Cardiac septum (tissue), 1 donor: ENCODE measurements at places on chromosomes 11 and 22.
A peak's percentile ranks its signal among the peaks of the same experiment; 100 is the strongest.

DNA sequence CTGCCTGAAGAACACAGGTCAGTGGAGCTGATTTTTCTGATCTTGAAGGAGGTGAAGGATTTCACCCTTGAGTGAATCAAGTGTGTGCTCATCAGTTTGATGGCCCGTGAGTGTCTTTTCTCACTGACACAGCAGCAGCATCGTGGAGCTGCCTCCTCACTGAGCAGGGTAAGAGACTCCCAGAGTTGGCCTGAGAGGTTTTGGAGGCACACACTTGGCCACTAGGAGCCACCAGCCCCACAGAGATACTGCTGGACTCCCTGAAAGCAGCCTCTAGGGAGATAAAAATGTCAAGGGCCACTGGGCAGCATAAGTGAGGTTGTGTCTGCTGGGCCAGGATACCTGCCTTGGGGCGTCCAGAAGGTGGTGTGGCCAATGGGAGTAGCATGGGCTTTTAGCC, 245.4 kb downstream of the GRIK4 start:
- no peak for DNase-seq

- DNase-seq, result no peak
Observed at GRCh38 chr11:9141186-9141585, 49.8 kb upstream of the SCUBE2 start.

GRCh38 chr11:95877291-95877690, 46.6 kb downstream of the MTMR2 start:
- DNase-seq, result no peak

DNA sequence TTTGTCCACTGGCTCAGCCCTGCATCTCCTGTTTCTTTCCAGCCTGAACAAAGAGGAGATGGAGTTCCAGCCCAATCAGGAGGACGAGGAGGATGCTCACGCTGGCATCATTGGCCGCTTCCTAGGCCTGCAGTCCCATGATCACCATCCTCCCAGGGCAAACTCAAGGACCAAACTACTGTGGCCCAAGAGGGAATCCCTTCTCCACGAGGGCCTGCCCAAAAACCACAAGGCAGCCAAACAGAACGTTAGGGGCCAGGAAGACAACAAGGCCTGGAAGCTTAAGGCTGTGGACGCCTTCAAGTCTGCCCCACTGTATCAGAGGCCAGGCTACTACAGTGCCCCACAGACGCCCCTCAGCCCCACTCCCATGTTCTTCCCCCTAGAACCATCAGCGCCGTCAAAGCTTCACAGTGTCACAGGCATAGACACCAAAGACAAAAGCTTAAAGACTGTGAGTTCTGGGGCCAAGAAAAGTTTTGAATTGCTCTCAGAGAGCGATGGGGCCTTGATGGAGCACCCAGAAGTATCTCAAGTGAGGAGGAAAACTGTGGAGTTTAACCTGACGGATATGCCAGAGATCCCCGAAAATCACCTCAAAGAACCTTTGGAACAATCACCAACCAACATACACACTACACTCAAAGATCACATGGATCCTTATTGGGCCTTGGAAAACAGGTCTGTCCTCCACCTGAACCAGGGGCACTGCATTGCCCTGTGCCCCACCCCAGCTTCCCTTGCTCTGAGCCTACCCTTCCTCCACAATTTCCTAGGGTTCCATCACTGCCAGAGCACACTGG, 5.0 kb downstream of the FTH1 start:
- DNase-seq, result no peak

GRCh38 chr22:49012712-49013395, 814.8 kb downstream of the BRD1 start:
- peak; percentile 22 for DNase-seq

DNA sequence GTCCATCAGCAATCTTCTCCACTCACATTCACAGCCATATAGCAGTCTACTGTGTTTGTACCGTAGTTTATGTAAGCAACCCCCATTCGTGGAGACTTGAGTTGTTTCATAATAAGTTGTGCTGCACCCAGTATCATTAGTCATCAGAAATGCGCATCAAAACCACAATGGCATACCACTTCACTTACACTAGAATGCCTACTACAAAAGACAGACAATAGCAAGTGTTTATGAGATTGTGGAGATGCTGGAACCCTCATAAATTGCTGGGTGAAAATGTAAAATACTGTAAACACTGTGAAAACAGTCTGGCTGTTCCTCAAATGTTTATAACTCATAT, 133.3 kb downstream of the ATXN10 start:
- no peak for DNase-seq

- DNase-seq, result no peak
Observed at GRCh38 chr11:45876401-45876800, 9.1 kb upstream of the MAPK8IP1 start.

- DNase-seq, result no peak
Observed at GRCh38 chr22:38107692-38108515, 2.6 kb downstream of the BAIAP2L2 start.

DNA sequence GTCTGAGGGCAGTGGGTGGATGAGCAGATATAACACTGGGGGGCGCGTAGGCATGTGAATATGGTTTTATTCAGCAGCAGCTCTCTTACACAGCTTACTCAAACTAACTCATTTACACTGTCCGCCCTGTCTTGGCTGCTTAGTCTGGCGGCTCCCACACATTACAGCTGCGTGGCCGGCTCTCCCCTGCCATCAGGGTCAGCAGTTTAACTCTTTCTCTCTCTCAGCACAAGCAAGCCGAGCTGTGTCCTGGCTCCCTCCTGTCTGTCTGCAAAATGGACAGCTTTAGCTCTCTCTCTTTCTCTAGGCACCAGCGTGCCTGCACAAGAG, 1310.1 kb upstream of the RAG2 start:
- DNase-seq, result no peak

- DNase-seq, result no peak
Observed at GRCh38 chr22:25546751-25547150, 17.7 kb upstream of the GRK3 start.

- no peak for DNase-seq
Observed at GRCh38 chr22:44963832-44964721, 45.7 kb downstream of the PHF21B start.

DNA sequence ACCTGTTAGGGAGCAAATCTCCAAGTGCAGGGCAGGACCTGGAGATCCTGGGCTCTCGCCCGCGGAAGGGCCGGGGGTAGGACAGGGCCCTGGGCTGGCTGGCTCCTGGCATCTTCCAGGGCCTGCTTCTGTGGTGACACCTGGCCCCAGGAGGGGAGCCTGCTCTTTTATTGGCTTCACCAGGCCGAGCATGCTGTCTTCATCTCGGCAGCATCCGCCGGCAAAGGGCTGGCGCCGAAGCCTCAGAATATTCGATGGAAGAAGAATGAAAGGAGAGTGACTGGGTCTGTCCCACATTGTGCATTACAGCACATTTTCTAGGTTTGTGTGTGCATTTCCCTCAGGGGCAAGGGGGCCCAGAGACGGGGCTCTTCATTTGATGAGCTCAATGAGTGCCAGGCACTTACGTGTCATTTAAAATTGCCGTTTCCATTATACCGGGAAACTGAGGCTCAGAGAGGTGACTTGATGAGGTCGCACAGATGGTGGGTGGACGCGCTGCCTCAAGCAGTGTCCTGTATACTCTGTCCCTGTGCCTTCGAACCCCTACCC, 70.0 kb downstream of the RBX1 start:
- DNase-seq, result no peak

DNA sequence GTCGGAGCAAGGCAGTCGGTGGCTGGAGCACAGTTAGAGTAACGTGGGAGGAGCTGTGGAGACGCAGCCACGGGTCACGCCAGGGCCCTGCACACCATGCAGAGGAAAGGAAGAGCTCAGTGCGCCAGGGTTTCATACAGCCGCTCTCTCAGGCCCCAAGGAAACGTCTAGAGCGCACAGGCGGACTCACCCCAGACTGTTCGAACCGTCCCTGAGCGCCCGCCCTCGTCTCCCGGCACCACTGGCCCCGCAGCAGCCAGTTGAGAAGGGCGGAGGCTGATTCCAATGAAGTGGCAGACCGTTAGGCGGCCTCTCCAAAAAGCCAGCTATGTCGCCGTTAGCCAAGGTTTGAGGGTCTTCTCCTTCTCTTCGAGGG, 483 bp upstream of the HYLS1 start:
- DNase-seq, result no peak

DNA sequence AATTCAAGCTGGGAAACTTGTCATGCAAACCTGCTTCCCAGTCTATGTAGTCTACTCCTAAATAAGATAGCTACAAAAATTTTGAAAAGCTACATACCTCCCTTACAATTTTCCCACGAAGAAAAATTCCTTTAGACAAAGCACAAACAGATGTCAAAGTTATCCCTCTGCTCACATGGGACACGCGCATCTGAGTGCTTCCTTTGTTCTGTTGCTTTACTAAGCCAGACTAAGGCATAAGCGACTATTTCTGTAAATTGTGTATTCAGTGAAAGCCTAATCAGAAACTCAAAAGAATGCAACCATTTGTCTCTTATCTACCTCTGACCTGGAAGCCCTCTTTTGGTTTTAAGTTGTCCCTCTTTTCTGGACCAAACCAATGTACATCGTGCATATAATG, 583.7 kb upstream of the B3GAT1 start:
- DNase-seq, result no peak

DNA sequence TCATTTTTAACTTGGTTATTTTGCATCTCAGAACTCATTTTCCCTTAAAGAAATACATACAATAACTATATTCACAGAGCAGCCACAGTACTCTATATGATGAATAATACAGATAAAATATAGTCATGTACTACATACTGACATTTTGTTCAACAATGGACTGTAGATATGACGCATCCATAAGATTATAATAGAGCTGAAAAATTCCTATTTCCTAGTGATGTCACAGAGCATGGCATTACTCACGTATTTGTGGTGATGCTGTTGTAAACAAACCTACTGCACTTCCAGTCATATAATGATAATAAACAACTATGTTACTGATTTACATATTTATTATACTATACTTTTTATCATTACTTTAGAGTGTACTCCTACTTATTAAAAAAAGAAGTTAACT, 38.7 kb downstream of the NARS2 start:
- no peak for DNase-seq

GRCh38 chr22:38467438-38467903, 425 bp upstream of the KDELR3 start:
- DNase-seq, result no peak

DNA sequence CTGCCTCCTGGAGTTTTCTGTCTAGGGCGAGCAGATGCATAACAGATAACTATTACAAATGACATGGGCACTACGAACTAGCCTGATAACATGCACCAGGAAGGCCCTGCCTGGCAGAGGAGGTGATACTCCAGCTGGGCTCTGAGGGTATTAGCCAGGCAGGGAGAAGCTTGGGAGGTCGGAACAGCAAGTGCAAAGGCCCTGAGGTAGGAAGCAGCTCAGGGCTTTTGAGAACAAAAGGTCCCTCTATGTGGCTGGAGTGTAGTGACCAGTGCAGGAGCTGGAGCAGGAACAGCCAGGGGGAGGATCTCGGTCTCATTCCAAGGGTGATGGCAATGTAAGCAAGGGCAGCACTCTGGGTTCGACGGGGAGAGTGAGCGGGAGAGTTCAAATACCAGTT, 61.6 kb upstream of the TCF20 start:
- DNase-seq, result no peak

GRCh38 chr11:67332081-67332691, 21.2 kb downstream of the POLD4 start:
- DNase-seq, result no peak

GRCh38 chr11:65382033-65382803, at the start of gene SLC25A45:
SLC25A45 (minus strand) TSS chr11:65382646; CDS start chr11:65381951, 695 bp downstream.
- peak; percentile 97 for DNase-seq

DNA sequence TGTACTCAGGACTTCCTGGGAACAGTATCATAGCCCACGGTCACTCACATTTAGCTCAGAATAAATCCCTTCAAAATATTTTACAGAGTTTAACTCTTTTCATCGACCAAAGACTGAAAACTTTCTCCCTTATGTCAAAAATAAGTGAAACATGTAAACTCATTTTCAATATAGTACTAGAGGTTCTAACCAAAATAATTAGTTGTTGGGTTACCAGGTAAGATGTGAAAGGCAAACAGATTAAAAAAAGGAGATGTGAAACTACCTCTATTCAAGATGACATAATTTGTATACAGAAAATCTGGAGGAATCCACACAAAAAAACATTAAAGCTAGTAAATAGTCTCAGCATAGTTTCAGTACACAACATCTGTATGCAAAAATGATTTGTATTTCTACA, 20.3 kb downstream of the XKR3 start:
- DNase-seq, result no peak

DNA sequence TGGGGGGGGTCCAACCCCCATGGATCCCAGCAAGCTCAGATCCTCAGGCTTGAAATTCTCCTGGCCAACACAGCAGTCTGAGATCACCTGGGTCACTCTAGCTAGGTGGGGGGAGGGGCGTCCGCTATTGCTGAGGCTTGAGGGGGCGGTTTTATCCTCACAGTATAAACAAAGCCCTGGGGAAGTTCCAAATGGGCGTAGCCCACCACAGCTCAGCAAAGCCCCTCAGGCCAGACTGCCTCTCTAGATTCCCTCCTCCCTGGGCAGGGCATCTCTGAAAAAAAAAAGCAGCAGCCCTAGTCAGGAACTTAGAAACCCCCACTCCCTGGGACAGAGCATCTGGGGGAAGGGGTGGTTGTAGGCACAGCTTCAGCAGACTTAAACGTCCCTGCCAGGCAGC, 16.7 kb downstream of the TRPC6 start:
- no peak for DNase-seq

- DNase-seq, result no peak
Observed at GRCh38 chr11:31664129-31664528, 147.0 kb downstream of the PAX6 start.

DNA sequence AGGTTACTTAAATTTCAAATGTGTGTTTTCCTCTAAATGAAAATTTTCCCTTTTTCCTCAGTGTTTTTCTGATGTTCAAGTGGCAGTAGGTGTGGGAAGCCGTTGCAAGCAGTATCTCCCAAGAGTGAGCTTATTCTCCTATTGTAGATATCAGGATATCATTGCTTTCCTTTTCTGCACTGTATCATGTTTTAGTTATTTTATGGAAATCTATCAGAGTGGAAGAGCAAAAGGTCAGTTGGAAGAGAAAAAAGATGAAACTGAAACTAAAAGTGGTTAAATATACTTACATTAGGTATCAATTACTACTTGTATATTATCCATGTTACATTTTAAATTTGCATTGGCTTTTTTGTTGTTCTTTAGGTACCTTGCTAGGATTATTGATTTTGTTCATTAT, 57.0 kb downstream of the PDE3B start:
- DNase-seq, result no peak

DNA sequence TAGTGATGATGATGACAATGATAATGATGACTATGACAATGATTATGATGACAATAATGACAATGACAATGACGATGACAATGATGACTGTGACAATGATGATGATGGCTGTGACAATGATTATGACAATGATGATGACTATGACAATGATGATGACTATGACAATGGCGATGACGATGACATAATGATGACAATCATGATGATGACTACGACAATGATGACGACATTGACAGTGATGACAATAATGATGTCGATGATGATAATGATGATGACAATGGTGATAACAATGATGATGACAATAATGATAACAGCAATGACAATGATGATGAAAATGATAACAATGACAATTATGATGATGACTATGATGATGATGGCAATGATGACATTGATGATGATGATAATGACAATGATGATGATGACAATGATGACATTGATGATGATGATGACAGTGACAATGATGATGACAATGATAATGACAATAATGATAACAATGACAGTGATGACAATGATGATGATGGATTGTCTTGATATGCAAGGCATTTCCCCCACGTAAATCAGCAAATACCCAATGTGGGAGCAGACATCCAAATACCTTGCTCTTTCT, 37.7 kb downstream of the DHCR7 start:
- no peak for DNase-seq

- no peak for DNase-seq
Observed at GRCh38 chr11:76218449-76219178, 12.3 kb upstream of the WNT11 start.
